ENCODE measurements at places on chromosomes 1 and 21.

DNA sequence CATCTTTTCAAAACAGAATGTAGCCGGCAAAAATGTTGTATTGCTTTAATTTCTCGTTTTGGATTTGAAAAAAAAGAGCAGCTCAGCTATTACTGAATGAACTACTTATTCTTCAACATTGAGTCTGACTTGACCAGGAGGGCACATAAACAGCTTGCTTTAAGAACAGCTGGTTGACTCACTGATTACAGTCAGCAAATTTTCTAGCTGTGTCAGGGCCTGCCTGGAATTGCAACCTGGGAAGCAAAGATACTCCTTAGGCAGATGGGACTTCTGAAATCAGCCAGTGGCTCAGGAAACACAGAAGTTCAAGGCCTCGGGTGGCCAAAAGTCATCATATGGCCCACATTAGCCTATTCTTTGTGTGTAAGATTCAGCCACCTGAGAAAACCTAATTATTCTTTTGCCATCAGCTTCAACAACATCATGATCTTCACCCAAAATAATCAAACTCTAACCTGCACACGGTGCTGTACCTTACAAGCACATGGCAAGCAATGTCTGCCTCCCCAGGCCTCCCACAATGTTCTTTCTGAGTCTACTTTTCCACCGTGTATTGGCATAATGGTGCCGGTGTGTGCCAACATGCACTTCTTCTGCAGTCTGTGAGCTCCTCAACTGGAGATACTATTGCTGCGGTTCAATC is 307.2 kb downstream of the HHIPL2 start:
- DNase-seq, result peak; percentile 61

DNA sequence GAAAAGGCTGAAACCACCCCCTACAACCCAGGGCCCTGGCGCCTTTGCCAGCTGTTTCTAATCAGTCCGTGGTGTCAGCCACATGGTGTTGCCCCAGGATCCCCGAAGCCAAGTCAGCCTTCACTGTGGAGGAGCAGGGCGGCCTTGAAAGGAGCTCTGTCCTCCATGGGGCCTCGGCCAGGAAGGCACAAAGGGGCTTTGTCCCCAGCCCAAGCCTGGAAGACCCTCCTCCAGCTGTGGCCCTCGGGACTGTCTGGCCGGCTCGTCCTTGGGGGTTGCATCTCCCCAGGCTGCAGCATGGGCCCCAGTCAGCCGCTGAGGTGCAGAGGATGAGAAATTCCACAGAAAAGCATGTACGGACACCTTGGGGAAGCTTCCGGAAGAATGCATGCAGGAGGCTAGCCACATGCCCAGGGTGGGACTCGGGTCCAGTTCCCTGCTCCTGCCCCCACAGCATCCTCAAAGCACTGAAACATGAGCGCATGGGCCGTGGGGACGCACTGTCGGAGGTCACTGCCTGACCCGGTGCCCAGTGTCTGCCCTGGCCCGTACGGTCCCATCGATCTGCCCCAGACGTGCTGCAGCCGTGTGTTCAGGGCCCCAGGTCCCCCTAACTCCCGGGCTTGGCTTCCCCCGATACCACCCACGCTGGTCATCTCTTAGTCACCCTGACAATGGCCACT is 38.6 kb upstream of the POFUT2 start:
- DNase-seq, result peak; percentile 55

- DNase-seq, result no peak
These were observed 141.2 kb upstream of the ST6GALNAC5 start for GRCh38 chr1:76725864-76726619.

DNA sequence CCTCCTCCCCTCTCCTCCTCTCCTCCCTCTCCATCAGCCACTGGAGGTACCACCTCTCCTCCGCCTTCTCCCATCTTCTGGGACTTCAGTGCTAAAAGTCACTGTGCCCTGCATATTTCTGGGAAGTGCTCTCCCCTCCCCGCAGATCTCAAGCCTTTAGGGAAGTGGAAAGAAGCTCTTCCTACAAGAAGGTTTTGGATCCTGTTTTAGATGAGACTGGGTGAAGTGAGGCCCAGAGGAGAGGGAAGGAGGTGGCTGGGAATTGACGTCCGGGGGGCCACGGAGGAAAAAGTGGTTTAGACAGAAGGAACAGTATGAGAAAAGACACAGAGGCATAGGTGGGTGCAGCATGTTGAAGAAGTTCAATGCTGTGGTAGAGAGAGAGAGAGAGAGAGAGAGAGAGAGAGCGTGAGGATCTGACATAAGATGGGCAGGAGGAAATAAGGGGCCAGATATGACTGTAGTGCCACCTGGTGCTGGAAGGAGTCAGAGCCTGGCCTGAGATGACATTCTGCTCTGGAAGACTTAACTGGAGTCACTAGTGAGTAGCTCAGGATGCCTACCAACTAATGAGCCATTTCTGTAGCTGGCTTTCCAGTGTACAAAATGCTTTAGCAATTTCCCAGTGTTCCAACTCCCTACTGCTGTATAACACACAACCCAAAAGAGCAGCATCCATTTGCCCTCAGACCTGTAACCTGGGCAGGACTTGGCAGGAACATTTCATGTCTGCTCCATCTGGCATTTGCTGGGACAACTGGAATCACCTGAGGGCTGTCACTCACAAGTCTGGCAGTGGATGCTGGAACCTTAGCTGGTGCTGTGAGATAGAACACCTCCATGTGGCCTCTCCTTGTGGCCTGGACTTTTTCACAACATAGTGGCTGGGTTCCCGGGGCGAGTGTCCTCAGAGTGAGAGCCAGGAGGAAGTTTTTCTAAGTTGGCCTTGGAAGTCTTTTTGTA is 16.6 kb upstream of the ZSCAN20 start:
- peak; percentile 83 for DNase-seq

GRCh38 chr1:224427346-224427745 is 7.3 kb downstream of the WDR26 start:
- no peak for DNase-seq

- DNase-seq, result no peak
These were observed 6.0 kb upstream of the BCL10 start for GRCh38 chr1:85282424-85282823.

DNA sequence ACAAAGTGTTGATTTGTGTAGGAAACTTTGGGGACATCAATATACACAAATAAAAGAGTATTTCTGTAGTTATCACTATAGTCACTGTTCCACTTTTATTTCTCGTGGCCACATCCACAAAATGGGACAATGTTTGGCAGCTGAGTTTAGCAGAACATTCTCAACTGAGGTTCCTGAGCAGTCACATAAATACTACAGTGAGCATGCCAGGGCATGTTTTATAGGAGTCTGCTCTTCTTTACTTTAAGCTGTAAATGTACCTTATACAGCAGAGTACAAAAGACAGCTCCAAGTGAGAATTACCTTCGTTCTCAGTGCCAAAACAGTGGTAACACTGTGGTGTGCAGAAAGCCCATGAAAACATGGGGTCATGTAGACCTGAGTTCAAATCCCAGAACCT is 5.0 kb downstream of the BTG3 start:
- DNase-seq, result no peak

GRCh38 chr1:156140879-156141707 is 12.3 kb upstream of the SEMA4A start:
- peak; percentile 83 for DNase-seq

- DNase-seq, result peak; percentile 42
These were observed 107.6 kb downstream of the GALNT2 start for GRCh38 chr1:230174471-230175162.

GRCh38 chr1:213269829-213270228 is 218.8 kb downstream of the RPS6KC1 start:
- no peak for DNase-seq

DNA sequence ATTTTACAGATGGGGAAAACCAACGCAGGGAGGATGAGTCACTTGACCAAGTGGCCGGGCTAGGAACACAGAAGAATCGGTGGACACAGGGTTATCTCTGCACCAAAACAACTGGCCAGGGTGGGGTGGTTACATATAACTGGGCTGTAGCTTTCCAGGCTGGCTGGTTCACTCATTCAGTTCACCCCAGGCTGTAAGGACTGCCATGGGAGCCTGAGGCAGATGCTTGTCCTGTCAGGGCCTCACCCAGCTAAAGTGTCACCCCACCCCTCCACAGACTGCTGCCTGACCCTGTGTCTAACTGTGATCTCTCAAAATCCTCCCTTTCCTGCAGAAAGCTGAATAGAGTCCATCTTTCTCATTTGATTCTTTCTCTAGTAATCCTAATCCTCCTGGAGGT is 387.3 kb downstream of the RYR2 start:
- DNase-seq, result no peak

DNA sequence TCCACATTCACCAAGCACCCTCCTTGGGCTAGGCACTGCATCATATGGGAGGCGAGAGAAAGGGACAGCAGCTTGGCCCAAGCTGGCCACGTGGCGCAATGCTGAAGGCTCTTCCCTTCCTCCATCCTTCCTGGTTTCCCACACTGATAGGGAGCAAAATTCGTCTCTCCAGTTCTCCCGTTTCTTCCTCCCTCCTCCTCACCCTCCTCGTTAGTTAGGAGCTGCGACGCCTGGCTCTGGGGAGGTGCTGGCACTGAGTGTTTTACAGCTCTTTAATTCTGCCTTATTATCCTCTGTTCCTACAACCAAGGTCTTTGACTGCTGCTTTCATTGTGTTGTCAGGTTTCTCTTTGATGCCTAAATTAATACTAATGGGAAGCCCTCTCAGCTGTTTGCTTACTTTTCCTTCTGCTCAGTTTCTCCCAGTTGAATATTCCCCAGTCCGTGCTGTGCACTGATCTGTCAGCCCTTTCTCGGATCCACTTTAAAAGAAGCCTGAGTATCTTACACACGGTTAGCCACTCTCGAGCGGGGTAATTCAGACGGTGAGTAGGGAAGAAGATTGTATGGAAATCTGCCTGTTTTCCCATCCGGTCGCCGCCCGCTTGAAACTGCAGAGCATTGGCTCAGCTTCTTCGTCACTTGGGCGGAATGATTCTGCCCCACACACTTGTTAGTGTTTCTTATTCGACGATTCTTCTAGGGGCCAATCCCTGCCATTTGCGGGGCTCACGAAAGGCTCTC is 56.2 kb upstream of the SMYD2 start:
- DNase-seq, result peak; percentile 64

DNA sequence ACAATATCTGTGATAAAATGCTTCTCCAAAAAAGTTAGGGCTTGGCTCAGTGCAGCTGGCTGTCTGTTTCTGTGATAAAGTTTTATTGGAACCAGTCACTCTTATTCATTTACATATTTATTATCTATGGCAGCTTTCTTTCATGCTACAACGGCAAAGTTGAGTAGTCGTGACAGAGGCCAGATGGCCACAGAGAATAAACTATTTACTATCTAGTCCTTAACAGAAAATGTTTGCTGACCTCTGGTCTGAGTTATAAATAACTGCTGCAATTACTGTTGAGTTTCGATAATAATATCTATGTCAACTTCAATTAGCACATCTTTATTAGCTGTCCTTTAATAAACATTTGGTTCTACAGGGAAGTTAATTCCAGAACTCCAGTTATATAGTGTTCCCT is 180.2 kb upstream of the RUNX1 start:
- DNase-seq, result no peak
